ENCODE measurements at places on chromosomes 7 and 10.

DNA sequence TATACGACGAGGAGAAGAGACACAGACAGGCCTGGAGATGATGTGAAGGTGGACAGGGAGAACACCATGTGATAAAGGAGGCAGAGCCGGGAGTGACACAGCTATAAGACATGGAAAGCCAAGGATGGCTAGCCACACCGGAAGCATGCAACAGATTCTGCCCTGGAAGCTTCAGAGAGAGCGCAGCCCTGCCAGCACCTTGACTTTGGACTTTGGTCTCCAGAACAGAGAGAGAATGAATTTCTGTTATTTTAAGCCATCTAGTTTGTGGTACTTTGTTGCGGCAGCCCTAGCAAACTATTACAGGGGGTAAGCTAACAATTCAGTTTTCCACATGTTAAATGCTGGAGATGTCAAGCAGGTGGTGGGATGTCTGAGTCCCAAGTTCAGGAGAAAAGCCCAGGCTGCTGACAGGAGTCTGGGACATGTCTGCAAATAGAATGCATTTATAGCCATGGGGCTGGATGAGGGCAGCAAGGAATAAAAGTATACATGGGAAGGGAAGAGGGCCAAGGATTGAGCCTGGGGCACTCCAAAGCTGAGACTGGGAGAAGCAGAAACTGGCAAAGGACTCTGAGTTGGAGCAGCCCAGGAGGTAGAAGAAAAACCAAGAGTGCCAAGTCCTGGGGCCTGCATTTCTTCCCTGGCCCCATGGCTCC lies 65.1 kb downstream of the ATXN7L1 start:
- no peak for DNase-seq

GRCh38 chr10:37860494-37861190 lies 3.2 kb upstream of the ZNF248 start:
- DNase-seq: peak; percentile 55

GRCh38 chr10:95536017-95536416 lies 25.2 kb downstream of the SORBS1 start:
- DNase-seq: no peak

DNA sequence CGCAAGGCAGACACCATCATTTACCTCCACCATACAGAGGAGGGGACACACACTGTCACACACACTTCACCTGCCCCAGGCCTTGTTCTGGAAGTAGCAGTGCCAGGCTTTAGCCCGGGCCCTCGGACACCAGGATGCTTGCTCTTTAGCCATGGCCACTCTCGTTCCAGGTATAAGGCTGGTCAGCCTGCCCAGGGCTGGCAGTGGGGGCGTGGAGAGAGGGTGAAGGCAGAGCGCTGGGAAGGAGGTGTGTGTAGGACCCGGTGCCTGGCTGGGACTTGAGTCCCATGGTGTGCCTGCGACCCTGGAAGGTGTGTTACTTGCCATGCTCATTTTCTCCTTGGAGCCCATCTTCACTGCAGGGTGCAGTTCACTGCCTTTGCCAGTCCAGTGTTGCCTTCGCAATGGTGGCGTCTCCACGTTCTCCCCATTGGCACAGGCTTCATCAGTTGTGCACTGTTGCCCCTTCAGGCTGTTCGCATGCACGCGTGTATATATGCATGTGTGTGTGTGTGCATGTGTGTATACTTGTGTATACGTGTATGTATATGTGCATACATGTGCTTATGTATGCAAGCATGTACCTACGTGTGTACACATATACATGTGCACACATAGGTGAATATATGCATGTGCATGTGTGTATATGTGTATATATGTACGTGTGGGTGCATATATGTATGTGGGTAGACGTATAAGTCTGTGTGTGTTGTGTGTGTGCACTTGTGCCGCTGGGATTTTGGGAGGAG lies 153.4 kb downstream of the CAMK1D start:
- DNase-seq: no peak

- no peak for DNase-seq
Measured at GRCh38 chr7:1123715-1124114, 35.8 kb downstream of the GPER1 start.

DNA sequence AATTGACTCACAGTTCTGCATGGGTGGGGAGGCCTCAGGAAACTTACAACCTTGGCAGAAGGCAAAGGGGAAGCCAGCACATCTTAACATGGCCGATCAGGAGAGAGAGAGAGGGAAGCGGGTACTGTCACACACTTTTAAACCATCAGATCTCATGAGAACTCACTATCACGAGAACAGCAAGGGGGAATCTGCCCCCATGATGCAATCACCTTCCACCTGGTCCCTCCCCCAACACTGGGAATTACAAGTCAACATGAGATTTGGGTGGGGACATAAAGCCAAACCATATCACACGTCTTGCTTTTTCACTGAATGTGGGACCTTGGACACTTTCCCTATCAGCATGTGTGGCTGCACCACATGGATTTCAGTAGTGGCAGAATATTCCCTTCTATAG lies 9.0 kb upstream of the AKR1E2 start:
- DNase-seq: no peak

Data from A172 (cell line).